ENCODE measurements at places on chromosomes 13 and 19.

DNA sequence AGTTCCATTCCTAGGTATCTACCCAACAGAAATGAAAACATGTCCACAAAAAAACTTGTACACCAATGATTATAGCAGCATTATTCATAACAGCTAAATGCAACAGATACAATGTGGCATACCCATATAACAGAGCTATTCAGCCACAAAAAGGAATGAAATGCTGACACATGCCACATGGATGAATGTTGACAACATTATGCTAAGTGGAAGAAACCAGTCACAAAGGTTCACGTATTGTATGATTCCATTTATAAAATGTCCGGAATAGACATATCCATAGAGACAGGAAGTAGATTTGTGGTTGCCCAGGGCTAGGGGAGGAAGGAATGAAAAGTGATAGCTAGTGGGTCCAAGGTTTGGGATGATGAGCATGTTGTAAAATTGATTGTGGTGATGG is 10.8 kb downstream of the CRYL1 start:
- no peaks in the 10 kb centered on the region for H3K27me3 ChIP-seq
- no peak overlapping the region for H3K4me3 ChIP-seq
- peaks cover 6% of the 10 kb centered on the region for H3K4me1 ChIP-seq
- H3K27ac ChIP-seq = no peak overlapping the region

DNA sequence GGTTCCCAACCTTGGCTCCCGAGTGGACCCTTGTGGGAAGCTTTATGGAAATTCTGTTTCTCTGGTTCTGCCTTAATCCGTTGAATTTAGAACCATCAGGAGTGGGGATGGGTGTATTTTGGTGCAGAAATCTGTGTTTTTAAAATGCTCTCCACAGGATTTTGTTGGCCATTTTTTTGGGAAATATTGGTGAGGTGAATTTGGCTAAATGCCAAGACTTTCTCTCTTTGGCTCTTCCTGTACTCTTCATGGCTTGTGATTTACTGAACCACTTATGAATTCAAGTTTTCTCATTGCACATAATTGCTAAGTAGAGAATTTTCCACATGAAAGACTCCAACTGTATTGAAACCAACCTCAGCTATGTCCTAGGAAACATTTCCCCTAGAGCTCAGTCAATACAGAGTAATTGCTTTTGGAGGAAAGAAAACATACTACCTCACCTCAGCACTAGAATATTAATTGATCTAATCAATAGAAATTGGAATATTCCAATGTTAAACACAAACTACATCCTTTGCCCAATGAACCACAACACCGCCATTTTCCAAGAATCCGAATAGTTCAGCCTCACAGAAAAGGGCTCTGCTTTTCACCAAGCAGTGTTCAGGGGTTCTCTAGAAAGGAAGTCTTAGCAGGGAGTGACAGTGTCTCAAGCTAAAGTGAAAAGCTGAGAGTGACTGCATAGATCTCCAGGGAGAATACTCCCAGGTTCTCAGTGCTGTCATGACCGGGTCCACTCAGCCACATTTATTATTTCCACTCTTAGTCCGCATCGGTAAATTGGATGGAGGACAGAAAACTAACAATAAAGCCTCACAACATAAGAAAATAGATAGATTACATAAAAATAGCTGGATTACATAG is 60.3 kb downstream of the ERCC5 start:
- H3K4me3 ChIP-seq = no peak overlapping the region
- H3K4me1 ChIP-seq = no peaks in the 10 kb centered on the region
- no peak for DNase-seq
- H3K36me3 ChIP-seq = no peaks in the 10 kb centered on the region
- H3K27ac ChIP-seq = no peak overlapping the region

GRCh38 chr13:22232186-22232585 is 561.3 kb downstream of the FGF9 start:
- H3K4me3 ChIP-seq = no peak overlapping the region
- no peak overlapping the region for H3K27ac ChIP-seq
- H3K27me3 ChIP-seq = no peaks in the 10 kb centered on the region
- no peaks in the 10 kb centered on the region for H3K4me1 ChIP-seq
- H3K36me3 ChIP-seq = no peaks in the 10 kb centered on the region

- DNase-seq = no peak
- peak overlapping the region; percentile 28 for H3K4me3 ChIP-seq
- no peaks in the 10 kb centered on the region for H3K27me3 ChIP-seq
- H3K4me1 ChIP-seq = peaks cover 36% of the 10 kb centered on the region
These were observed 36.2 kb upstream of the LPAR6 start for GRCh38 chr13:48448959-48449614.

All from thoracic aorta (tissue), 2 donors.